Iris pigment epithelial cell (primary cell): ENCODE measurements at places on chromosomes 4 and X.

DNA sequence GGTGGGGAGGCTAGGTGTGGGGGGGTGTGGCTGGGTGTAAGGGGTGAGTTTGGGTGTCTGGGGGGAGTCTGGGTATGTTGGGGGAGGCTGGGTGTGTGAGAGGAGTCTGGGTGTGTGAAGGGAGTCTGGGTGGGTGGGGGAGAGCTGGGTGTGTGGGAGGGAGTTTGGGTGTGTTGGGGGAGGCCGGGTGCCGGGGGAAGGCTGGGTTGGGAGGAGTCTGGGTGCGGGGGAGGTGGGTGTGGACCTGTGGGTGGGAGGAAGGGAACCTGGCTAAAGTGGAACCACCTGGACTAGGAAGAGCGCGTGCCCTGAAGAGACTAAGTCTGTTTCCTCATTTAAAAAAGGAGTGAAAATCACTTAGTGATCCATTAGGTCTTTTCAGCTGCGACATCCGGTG is 18.3 kb downstream of the SPON2 start:
- DNase-seq: no peak

DNA sequence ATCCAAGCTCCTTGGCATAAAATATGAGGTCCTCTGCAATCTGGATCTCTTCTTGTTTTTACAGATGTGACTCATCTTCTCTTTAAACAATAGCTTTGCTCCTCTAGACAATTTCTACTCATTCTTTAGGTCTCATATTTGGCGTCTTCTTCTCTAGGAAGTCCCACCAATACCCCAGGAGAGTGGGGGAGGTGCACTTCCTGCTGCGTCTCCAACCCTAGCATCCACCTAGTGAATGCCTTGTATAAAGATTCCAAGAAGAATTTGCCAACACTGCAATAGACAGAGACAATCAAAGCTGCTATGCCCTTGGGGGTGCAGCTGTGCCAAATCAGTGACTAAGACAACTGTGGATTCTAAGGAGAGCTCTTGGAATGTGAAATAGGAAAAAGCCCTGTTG is 45.7 kb upstream of the SLC10A7 start:
- no peak for DNase-seq

DNA sequence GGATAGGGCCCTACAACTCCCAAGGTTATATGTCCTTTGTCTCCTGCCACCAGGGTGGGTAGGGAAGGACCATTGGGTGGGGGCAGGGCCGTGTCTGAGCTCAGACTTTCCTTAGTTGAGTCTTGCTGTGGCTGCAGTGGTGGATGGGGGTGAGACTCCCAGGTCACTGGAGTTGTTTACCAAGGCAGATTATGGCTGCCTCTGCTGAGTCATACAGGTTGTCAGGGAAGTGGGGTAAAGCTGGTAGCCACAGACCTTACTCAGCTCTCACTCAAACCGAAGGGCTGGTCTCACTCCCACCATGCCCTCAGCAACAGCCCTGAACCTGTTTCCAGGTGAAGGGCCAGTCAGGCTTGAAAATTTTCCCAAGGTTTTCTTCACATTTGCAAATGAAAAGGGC is 58.8 kb upstream of the FAAH2 start:
- no peak for DNase-seq

DNA sequence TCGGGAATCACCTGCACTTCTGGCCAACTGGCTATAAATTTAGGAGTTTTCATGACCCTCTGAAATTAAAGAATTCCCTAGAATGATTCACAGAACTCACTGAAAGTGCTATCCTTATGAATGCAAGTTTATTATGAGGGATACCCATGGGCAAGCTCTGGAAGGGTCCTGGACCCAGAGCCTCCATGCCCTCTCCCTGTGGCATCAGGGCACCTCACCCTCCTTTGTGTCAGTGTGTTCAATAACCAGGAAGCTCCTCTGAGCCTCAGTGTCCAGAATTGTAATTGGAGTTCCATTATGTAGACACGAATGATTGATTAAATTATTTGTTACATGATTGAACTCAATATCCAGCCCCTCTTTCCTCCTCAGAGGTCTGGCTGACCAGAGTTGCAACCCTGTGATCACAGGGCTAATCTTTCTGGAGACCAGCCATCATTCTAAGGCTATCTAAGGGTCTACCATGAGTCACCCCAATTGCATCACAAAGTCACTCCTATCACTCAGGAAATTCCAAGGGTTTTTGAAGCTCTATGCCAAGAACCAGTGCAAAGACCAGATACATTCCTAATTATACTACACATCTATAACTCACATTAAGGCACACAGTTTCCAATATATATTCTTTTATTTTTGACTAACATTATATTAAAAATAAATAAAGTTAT is 8.9 kb downstream of the ANXA3 start:
- peak; percentile 95 for DNase-seq

DNA sequence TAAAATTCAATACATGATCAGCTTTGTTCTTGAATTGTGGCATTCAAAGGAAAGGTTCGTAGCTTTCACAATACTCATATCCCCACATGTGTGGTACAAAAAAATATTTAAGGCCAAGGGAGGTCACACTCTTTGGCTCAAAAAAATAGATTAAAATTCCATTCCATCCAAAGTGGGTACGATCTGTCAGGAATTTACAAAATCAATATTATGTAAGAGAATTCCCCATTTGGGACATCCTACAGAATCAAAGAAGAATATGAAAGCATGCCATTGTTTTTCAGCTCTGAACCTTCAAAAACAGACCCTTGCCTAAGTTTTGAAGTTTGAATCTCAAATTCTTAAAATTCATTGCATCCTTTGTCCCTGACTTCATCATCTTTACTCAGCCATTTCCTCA is 85.8 kb downstream of the MID1 start:
- peak; percentile 39 for DNase-seq
